ENCODE measurements at places on chromosomes 11 and 22.

GRCh38 chr11:124823512-124824376, 23.5 kb upstream of the MSANTD2 start:
- no peak for DNase-seq

GRCh38 chr11:17379383-17380180, 8.9 kb downstream of the KCNJ11 start:
- no peak for DNase-seq

- no peak for DNase-seq
Measured at GRCh38 chr11:2128130-2128510, 11.1 kb downstream of the IGF2 start.

GRCh38 chr11:32426819-32427615, 8.3 kb downstream of the WT1 start:
- no peak for DNase-seq
